ENCODE measurements at places on chromosomes 16 and 17.

GRCh38 chr16:65002265-65002664 lies 119.6 kb downstream of the CDH11 start:
- no peak for DNase-seq

- peak; percentile 84 for DNase-seq
These were observed 10.4 kb downstream of the PRR11 start for GRCh38 chr17:59165933-59166342.

GRCh38 chr17:18248300-18248731 lies 10.2 kb downstream of the FLII start:
- peak; percentile 88 for DNase-seq

DNA sequence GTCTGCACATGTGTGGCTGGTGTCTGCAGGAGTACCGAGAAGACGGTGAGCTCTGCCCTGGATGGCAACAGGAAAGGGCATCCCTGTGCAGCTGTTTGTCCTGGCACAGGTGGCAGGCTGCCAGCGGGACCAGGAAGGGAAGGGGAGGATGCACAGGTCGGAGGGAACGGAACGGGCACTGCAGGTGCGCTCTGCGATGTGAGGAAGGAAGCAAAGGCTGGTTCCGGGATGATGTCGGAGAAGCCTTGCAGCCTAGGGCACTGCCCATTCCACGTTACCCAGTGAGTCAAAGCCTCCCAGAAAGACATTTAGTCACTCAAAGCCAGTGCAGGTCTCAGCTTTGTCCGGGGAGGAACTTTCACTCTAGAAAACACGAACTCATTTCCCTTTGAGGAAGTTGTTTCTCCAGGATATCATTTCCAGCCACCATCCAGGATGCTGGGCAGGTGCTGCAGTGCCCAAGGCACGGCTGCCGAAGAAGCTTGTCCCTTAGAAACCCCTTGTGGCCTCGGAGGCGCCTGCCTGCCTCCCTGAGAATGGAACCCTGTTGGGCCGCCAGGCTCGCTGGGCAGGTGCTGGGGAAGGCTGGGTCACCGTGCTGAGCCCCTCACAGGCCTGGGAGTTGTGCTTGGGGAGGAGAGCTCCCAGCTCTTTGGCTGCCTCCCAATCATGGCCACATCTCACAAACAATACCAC lies 4.5 kb upstream of the TMEM235 start:
- DNase-seq: no peak

DNA sequence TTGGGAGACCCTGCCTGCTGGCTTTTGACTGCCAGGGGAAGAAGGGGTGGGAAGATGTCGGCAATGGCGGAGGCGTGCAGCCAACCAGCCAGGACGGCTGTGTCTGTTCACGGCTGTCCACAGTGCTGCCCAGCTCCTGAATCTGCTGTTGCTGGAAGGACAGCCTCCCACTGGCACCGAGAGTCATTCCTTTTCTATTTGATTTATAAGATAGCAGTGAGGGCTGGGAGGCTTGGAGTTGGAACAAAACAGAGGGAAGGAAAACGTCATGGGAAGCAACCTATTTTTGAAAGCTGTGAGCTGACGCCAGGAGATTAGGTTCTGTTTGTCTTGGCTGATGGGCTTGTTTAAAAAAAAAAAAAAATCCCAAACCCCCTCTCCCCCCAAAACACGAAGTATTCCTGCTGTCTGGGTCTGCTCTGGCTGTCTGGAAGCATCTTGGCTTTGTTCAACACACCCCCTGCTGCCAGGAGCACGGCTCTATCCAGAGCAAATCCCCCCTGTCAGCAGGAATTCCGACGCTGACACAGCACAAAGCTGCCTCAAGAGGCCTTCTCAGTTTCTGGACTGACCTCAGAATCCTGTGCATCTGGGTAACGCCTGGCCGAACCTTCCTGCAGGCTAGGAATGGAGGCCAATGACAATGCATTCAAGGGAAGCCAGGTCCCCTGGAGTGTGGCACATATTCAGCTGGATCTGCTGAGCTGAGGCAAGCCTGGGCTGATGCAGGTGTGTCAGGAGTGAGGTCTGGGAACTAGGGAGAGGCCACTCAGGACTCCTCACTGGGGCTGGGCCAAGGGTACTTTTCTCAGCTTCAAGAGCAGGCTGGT lies 41.0 kb upstream of the SREBF1 start:
- no peak for DNase-seq

DNA sequence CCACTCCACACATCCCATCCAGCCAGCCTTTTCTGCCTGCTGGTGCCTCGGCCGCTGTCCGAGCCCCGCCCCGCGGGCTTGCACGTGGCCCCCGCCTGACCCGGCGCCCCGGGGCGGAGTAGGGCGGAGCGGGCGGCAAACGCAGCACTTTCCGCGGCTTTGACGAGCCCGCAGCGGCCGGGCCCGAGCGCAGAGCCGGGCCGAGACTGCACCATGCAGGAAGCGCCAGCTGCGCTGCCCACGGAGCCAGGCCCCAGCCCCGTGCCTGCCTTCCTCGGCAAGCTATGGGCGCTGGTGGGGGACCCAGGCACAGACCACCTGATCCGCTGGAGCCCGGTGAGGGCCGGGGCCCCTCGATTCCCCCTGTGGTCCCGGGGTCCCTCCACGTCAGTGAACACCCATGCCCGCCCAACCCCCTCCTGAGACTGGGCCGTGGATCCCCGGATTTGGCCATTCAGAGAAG lies at the start of gene HSF4:
HSF4 (plus strand) TSS at position 147 of the 463 bp plus-strand sequence; CDS start at position 214, 67 bp downstream.
- peak; percentile 44 for DNase-seq

Measured in hematopoietic multipotent progenitor cell treated with erythropoietin and hydrocortisone succinate and interleukin-3 and kit ligand, for 6 days (in vitro differentiated cells).